ENCODE measurements at places on chromosomes 1 and 21.

DNA sequence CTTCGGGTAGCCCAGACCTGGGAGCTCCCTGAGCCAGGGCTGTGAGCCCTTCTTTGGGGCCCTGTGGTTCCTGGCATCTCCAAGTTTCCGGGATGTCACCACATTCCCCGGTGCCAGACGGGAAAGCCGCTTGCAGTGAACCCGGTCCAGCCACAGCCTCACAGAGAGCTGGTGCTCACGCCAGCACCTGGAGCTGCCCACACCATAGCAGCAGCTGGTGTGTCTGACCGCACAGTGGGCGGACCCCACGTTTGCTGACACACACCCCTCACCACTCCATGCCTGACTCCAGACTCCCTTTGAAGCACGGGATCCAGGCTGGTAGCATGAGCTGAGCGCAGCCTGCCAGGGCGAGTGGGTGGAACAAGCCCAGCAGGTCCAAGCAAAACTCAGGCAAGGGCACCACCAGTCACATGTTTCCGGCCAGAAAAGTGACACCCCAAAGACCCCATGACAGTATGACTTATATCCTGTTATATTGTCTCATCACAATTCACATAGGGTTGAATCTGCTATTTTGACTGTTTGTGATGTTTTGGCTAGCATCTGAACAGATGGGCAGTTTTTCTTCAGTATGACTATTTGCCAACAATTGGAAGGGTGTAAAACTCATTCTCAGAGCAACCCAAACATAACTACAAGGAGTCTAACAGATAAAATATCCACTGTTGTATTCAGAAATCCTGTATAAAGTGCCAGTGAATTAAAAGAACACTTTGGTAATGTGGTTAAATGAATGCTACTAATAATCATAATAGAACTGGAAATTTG is 285.4 kb downstream of the SMYD3 start:
- H3K4me1 ChIP-seq = peaks cover 17% of the 10 kb centered on the region
- H3K36me3 ChIP-seq = no peaks in the 10 kb centered on the region
- no peak overlapping the region for H3K4me3 ChIP-seq
- DNase-seq = no peak

- H3K36me3 ChIP-seq = peaks cover 4% of the 10 kb centered on the region
- peaks cover 3% of the 10 kb centered on the region for H3K27me3 ChIP-seq
- no peak for DNase-seq
Observed at GRCh38 chr1:22582661-22583635, 19.7 kb downstream of the EPHA8 start.

GRCh38 chr1:216173376-216173995 is 249.8 kb downstream of the USH2A start:
- no peak for DNase-seq
- H3K27me3 ChIP-seq = no peaks in the 10 kb centered on the region
- no peak overlapping the region for H3K4me3 ChIP-seq
- H3K4me1 ChIP-seq = no peaks in the 10 kb centered on the region
- no peak overlapping the region for H3K27ac ChIP-seq
- no peaks in the 10 kb centered on the region for H3K36me3 ChIP-seq

DNA sequence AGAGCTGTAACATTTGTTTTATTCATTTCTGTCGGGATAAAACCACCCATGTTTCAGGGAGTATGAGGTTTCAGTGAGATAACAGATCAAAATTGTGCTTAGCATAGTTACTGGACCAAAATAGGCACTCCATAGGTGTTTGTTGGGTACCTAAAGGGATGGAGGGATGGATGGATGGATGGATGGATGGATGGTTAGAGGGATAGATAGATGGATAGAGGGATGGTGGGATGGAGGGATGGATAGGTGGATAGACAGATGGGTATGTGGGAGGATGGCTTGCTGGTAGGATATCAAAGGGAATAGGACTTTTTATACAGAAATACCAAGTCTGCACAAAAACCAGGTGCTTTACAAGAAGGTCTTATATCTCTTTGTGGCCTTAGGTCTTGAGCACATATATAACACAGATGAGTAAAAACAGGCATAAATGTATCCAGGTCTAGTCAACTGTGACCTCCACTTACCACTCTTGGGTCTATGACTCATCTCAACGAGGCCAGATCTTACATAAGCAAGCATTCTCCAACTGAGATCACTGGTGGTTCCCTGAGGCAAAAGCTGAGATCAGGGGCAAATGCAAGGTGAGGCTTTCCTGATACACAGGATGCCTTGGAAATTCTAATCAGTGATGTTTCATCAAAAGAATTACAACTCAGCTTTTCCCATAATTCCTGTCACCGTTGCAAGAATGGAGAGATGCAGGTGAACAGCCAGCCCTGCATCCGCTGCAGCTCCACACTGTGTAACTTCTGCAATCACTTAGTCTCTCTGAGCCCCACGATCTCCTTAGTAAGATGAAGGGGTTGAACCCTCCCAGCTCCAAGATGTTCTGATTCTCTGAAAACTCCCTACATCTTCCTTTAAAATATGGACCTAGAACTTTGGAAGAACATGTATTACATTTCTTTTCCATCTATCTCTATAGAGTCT is 32.0 kb downstream of the PTAFR start:
- H3K36me3 ChIP-seq = no peaks in the 10 kb centered on the region
- DNase-seq = no peak
- no peak overlapping the region for H3K4me3 ChIP-seq

- H3K27me3 ChIP-seq = no peaks in the 10 kb centered on the region
- peaks cover 13% of the 10 kb centered on the region for H3K4me1 ChIP-seq
- no peak overlapping the region for H3K27ac ChIP-seq
- peaks cover 7% of the 10 kb centered on the region for H3K36me3 ChIP-seq
- DNase-seq = no peak
Observed at GRCh38 chr1:183100361-183100974, 77.2 kb downstream of the LAMC1 start.

- H3K27me3 ChIP-seq = peaks cover 1% of the 10 kb centered on the region
- no peaks in the 10 kb centered on the region for H3K36me3 ChIP-seq
- DNase-seq = no peak
- peaks cover 6% of the 10 kb centered on the region for H3K4me1 ChIP-seq
Observed at GRCh38 chr1:8133657-8134430, 107.7 kb upstream of the ERRFI1 start.

- no peaks in the 10 kb centered on the region for H3K36me3 ChIP-seq
- peaks cover 4% of the 10 kb centered on the region for H3K4me1 ChIP-seq
- no peak for DNase-seq
- peak overlapping the region; percentile 84 for H3K27ac ChIP-seq
- peaks cover 16% of the 10 kb centered on the region for H3K27me3 ChIP-seq
Observed at GRCh38 chr1:15410223-15410883, 665 bp downstream of the EFHD2 start.

GRCh38 chr1:2548068-2548589 is 8.0 kb upstream of the TNFRSF14 start:
- DNase-seq = peak; percentile 84
- H3K27me3 ChIP-seq = peaks cover 2% of the 10 kb centered on the region
- H3K4me3 ChIP-seq = no peak overlapping the region
- H3K36me3 ChIP-seq = no peaks in the 10 kb centered on the region
- H3K4me1 ChIP-seq = no peaks in the 10 kb centered on the region
- no peak overlapping the region for H3K27ac ChIP-seq

DNA sequence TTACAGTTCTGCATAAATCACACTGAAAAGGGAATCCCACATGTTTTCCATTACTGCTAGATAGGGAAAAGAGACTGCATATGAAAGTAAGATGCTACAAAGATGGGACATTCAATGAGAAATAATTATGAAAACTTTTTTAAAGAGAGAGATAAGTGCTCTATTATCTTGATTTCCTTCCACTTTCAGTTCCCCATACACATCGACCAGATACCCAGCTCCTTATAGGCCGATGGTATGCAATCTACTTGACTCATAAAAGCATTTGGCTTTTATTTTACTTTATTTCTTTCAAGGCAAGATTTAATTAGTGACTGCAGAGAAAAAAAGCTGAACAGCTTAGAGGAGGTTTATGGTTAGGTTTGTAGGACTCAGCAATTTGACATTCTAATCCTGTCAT is 13.1 kb downstream of the BRINP2 start:
- H3K4me3 ChIP-seq = no peak overlapping the region
- H3K27me3 ChIP-seq = peaks cover 5% of the 10 kb centered on the region
- H3K27ac ChIP-seq = no peak overlapping the region
- H3K36me3 ChIP-seq = no peaks in the 10 kb centered on the region
- no peak for DNase-seq
- H3K4me1 ChIP-seq = peaks cover 9% of the 10 kb centered on the region

- no peak overlapping the region for H3K4me3 ChIP-seq
- DNase-seq = no peak
- H3K4me1 ChIP-seq = no peaks in the 10 kb centered on the region
- H3K27ac ChIP-seq = no peak overlapping the region
Observed at GRCh38 chr1:81446000-81446669, 354.6 kb upstream of the ADGRL2 start.

GRCh38 chr21:35819134-35819533 is 241.2 kb downstream of the SETD4 start:
- H3K27me3 ChIP-seq = peaks cover 2% of the 10 kb centered on the region
- no peak overlapping the region for H3K27ac ChIP-seq
- no peak for DNase-seq
- H3K36me3 ChIP-seq = peaks cover 4% of the 10 kb centered on the region

DNA sequence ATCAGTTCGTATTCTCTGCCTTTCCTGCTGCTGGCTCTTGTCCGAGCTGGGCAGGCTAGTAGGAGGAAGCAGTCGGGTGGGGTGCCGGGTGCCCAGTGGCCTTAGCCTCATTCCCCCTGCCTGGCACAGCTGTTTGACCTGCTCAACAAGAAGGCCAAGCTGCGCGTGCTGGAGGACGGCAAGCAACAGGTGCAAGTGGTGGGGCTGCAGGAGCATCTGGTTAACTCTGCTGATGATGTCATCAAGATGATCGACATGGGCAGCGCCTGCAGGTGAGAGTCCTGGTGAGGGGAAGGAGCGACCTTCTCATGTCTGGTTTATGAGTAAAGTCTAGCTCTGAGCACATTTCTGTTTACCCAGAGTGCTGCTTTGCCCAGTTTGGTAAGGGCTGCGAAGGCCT is 16.3 kb upstream of the RPS8 start:
- peaks cover 12% of the 10 kb centered on the region for H3K4me1 ChIP-seq
- H3K4me3 ChIP-seq = no peak overlapping the region
- H3K27ac ChIP-seq = no peak overlapping the region
- peaks cover 10% of the 10 kb centered on the region for H3K36me3 ChIP-seq
- peaks cover 1% of the 10 kb centered on the region for H3K27me3 ChIP-seq

- H3K36me3 ChIP-seq = no peaks in the 10 kb centered on the region
- H3K4me1 ChIP-seq = no peaks in the 10 kb centered on the region
- H3K27ac ChIP-seq = no peak overlapping the region
- no peak for DNase-seq
- no peaks in the 10 kb centered on the region for H3K27me3 ChIP-seq
Observed at GRCh38 chr1:84428235-84428634, 30.0 kb downstream of the DNASE2B start.

- H3K4me1 ChIP-seq = no peaks in the 10 kb centered on the region
- H3K36me3 ChIP-seq = no peaks in the 10 kb centered on the region
- H3K27me3 ChIP-seq = no peaks in the 10 kb centered on the region
- DNase-seq = no peak
Observed at GRCh38 chr21:25188677-25189079, 418.6 kb downstream of the MRPL39 start.

GRCh38 chr1:4565166-4565565 is 89.2 kb upstream of the AJAP1 start:
- H3K27me3 ChIP-seq = no peaks in the 10 kb centered on the region
- no peak for DNase-seq
- no peak overlapping the region for H3K4me3 ChIP-seq
- no peaks in the 10 kb centered on the region for H3K36me3 ChIP-seq
- no peaks in the 10 kb centered on the region for H3K4me1 ChIP-seq

GRCh38 chr1:22327411-22327810 is 124.2 kb upstream of the ZBTB40 start:
- H3K36me3 ChIP-seq = no peaks in the 10 kb centered on the region
- no peak overlapping the region for H3K4me3 ChIP-seq
- H3K4me1 ChIP-seq = peaks cover 6% of the 10 kb centered on the region

GRCh38 chr1:182909578-182909977 is 43.4 kb downstream of the SHCBP1L start:
- no peaks in the 10 kb centered on the region for H3K27me3 ChIP-seq
- peaks cover 3% of the 10 kb centered on the region for H3K36me3 ChIP-seq
- no peak for DNase-seq
- no peaks in the 10 kb centered on the region for H3K4me1 ChIP-seq

DNA sequence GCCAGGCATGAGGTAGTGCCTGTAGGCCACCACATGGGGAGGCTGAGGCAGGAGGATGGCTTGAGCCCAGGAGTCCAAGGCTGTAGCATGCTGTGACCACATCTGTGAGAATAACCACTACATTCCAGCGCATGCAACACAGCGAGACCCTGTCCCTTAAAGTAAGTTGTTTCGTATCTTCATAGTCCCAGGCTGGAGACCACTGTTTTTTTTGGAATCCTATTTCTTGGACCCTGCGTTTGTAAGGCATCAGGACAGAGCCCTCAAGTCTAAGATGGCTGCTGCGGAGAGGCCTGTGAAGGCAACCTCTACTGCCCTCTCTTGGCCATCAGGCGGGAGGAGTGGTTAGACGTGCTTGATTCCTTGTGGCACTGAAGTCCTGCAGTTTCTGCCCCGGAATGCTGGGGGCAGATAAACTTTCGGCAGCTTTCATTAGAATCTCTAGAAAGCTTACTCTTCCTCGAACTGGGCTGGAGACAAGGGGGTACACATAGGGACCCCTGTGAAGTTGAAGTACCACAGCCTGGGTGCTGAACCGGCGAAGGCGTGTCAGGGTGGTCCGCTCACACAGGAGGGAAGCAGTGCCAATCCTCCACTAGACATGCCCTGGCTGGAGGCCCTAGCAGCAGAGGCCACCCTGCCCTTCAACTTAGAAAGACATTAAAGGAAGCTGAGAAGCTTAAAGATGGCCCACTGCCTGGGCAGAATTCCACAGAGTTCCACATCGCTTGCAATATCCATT is 36.6 kb downstream of the RABIF start:
- no peak overlapping the region for H3K27ac ChIP-seq
- H3K27me3 ChIP-seq = peaks cover 6% of the 10 kb centered on the region
- no peaks in the 10 kb centered on the region for H3K4me1 ChIP-seq
- DNase-seq = peak; percentile 67
- H3K4me3 ChIP-seq = no peak overlapping the region
- peaks cover 8% of the 10 kb centered on the region for H3K36me3 ChIP-seq

DNA sequence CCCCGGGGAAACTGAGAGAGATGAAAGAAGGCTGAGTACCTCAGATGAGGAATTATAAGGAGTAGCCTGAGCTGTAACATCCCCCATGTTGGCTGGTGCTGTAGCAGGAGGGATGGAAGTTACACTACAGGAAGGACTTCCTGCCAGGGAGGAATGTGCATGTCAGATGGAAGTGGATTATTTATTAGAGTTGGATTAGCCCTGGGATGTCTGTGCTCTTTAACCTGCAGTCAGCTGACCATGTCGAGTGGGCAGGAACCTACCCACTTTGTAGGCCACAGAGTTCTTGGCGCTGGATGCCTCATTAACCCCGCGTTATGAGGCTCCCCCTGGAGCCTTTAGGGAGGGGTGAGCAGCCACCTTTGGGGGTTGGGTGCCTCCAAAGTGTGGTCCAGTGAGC is 757 bp upstream of the SEMA4A start:
- no peak overlapping the region for H3K4me3 ChIP-seq
- H3K27ac ChIP-seq = no peak overlapping the region
- DNase-seq = no peak
- H3K27me3 ChIP-seq = peaks cover 23% of the 10 kb centered on the region
- H3K36me3 ChIP-seq = no peaks in the 10 kb centered on the region

GRCh38 chr1:14855801-14856200 is 257.3 kb downstream of the KAZN start:
- no peak overlapping the region for H3K27ac ChIP-seq
- H3K4me3 ChIP-seq = no peak overlapping the region
- DNase-seq = no peak
- H3K4me1 ChIP-seq = peaks cover 2% of the 10 kb centered on the region
- H3K27me3 ChIP-seq = peaks cover 2% of the 10 kb centered on the region
- no peaks in the 10 kb centered on the region for H3K36me3 ChIP-seq

GRCh38 chr1:65423884-65424572 is 3.6 kb downstream of the LEPR start:
- no peak overlapping the region for H3K27ac ChIP-seq
- H3K36me3 ChIP-seq = peaks cover 21% of the 10 kb centered on the region
- peaks cover 32% of the 10 kb centered on the region for H3K4me1 ChIP-seq
- peak overlapping the region; percentile 52 for H3K4me3 ChIP-seq
- peaks cover 7% of the 10 kb centered on the region for H3K27me3 ChIP-seq
